ENCODE measurements at places on chromosomes 7 and 10.

DNA sequence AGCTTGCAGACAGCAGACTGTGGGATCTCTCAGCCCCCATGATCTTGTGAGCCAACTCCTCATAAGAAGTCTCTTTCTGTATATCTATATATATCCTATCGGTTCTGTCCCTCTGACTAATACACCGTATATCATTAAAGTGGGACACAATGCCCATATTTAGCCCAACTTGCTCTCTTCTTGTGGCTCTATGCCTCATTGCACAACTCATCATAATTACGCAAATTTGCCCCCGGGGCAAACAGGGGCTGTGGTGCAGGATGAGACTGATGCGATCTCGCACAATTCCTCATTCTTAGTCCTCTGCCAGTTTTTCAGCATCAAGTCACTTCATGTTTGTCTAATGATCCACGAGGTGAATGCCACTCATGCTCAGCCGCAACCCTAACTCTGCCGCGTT lies 183.2 kb downstream of the PRPF18 start:
- no peak for DNase-seq

DNA sequence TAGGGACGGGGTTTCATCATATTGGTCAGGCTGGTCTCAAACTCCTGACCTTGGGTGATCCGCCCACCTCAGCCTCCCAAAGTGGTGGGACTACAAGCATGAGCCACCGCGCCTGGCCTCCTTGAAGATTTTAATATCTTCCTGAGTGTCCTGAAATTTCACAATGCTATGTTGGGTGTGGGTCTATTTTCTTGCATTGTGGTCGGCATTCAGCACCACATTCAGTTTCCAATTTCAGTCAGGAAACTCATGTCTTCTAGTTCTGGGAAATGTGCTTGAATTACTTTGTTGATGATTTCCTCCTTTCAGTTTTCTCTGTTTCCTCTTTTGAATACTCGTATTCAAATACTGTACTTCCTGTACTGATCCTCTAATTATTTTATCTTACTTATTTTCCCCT lies 49.3 kb upstream of the IL6 start:
- DNase-seq = no peak

DNA sequence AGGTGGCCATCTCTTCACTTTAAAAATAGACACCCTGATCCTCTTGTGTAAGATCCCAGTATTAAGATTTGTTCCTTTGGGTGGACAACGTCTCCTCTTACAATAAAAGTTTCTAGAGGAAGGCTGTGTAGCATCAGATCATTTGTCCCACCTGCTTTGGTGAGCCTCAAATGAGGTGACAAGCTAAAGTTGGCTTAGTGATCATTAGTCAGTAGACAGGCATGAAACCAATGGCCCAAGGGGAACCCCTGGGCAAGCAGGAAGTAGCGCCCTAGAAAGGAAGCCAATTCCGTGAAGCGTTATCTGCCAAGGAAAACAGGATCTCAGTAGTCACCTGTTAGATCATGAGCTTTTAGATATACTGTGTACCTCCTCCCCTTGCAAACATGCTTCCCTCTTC lies 66.8 kb downstream of the PCGF5 start:
- DNase-seq = no peak

- DNase-seq = no peak
These were observed 209.6 kb upstream of the VWC2 start for GRCh38 chr7:49563693-49564378.

Measured in BJ (cell line).